Caco-2 (cell line): ENCODE measurements at places on chromosomes 2 and 18. TPM values are rescaled to one million over a fixed set of nuclear protein-coding genes. Genes with fewer than 3 reads are reported as not detected.

The IL36RN gene
- total RNA-seq, result 0.19 TPM in 1 of 2 replicates, not detected in the other

GRCh38 chr2:9517118-9517782, 38.4 kb downstream of the ADAM17 start:
- no peak for DNase-seq
- peaks cover 4% of the 10 kb centered on the region for H3K36me3 ChIP-seq
- no peak overlapping the region for H3K4me3 ChIP-seq
- no peaks in the 10 kb centered on the region for H3K4me1 ChIP-seq

The MYO5B gene
- 28.3 and 28.6 TPM in 2 replicates for total RNA-seq

GRCh38 chr18:76277801-76278200, 217.2 kb downstream of the ZNF516 start:
- H3K4me3 ChIP-seq, result no peak overlapping the region
- H3K27me3 ChIP-seq, result no peaks in the 10 kb centered on the region
- no peaks in the 10 kb centered on the region for H3K36me3 ChIP-seq
- no peak overlapping the region for H3K27ac ChIP-seq

The XPO1 gene
- 218 and 241 TPM in 2 replicates for total RNA-seq

DNA sequence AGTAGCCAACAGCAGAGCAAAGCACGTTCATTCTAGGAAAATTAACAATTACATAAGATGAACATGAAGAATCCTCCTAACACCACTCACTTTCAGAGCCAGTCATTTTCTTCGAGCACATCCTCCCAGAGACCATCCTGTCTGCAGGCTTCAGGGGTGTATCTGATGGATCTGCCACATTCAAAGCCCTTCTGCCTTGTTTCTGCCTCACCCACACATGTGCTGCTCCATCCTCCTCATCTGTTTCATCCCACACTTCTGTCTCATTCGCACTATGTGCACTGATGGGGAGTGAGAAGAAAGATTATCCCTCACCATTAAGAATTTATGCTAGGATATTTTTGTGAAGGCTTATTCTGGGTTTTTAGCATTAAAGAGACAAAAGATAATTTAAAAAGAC, 287.9 kb upstream of the PKDCC start:
- no peaks in the 10 kb centered on the region for H3K4me1 ChIP-seq
- no peaks in the 10 kb centered on the region for H3K36me3 ChIP-seq
- no peak overlapping the region for H3K27ac ChIP-seq
